ENCODE measurements at places on chromosomes 16 and 17.

- no peak for DNase-seq
These were observed at the start of gene CDH11 for GRCh38 chr16:65121870-65122723. TSS of gene CDH11 (minus strand) at chr16:65122063. CDS start at chr16:65004869, 117,194 bp downstream.

GRCh38 chr16:4401094-4401501 lies 15.3 kb downstream of the CORO7 start:
- no peak for DNase-seq

DNA sequence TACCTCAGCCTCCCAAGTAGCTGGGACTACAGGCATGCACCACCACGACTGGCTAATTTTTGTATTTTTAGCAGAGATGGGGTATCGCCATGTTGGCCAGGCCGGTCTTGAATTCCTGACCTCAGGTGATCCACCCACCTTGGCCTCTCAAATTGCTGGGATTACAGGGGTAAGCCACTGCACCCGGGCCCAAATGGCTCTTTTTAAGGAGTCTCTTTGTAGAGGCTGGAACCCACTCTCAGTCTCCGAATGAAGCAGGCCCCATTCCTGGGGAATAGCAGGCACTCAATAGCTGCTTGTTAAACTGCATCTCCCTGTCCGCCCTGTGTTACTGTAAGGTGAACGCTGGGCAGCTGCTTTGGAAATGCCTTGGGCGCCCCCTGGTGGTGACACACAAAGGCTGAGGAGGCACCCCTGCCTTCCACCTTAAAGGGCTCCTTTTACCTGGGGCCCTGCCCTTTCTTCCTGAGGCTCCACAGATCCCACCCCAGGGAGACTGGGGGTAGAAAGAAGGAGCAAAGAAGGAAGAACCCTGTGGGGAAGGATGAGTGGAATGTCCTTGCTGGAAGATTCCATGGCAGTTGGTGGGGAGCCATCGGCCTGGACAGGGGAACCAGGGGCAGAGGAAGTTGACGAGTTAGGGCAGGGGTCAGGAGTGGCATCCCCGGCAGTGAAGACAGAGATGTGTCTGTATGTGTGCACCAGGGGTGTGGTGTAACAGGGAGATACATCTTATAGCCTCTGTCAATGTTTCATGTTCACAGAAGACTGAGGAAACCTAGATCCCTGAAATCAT lies 6.1 kb upstream of the SP2 start:
- peak; percentile 89 for DNase-seq

- DNase-seq = no peak
These were observed 117.5 kb downstream of the FTO start for GRCh38 chr16:53821487-53821886.

DNA sequence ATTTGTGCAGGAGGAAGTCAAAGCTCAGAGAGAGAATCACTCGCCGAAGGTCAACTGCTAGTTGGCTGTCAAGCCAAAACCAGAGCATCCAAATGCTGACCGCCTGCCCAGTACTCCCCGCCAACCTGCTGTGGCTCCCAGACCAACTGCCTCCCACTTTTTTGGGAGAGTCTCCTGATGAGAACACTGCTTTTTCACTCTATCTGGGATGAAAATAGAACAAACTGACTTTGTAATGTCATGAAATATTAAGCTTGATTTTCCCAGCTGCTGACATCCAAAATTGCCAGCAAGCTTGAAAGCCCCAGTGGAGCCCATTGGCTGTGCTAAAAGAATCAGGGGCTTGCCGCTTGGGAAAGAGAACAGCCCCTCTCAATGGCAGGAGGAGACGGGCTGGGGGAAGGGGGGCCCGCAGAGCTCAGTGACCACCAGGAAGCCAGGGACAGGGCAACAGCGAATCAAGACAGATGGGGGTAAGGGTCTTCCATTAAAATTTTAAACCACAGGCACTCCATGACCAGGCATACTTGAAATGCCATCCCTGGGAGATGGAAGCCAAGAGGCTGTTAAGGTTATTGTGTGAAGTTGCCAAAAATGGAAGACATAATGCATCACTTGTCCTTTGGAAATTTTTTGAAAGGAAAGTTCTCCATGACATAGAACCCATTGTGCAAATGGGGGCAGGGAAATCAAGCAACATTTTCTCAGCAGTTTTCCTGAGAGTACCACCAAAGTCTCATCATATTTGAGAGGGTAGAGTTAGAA lies 125.7 kb upstream of the CDH5 start:
- DNase-seq = no peak

- DNase-seq = peak; percentile 80
These were observed at the start of gene SMIM5 for GRCh38 chr17:75632863-75633485. TSS of gene SMIM5 (plus strand) at chr17:75633434. CDS start at chr17:75640202, 6,768 bp downstream.

- DNase-seq = no peak
These were observed 27.8 kb downstream of the BAHCC1 start for GRCh38 chr17:81422776-81423697.

- DNase-seq = no peak
These were observed 14.5 kb downstream of the ZFPM1 start for GRCh38 chr16:88467541-88467944.

DNA sequence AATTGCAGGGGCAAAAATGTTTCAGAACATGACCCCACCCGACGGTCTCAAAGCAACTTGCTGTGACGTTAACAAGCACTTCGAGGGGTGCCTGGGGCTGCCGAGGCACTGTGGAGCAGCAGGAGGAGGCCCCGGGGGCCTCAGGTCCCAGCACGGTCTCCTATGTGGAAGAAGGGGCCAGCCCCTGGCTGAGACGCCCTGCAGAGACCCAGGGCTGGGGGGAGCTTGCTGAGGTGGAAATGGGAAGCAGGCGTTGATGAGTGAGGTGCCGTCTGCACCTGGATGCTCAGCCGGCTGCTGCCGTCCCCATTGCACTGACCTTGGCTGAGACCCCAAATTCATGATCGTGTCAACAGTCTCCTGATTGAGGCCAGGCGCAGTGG lies 46.5 kb downstream of the NT5M start:
- DNase-seq = no peak

- no peak for DNase-seq
These were observed 36.2 kb upstream of the MAP3K14 start for GRCh38 chr17:45353043-45353442.

DNA sequence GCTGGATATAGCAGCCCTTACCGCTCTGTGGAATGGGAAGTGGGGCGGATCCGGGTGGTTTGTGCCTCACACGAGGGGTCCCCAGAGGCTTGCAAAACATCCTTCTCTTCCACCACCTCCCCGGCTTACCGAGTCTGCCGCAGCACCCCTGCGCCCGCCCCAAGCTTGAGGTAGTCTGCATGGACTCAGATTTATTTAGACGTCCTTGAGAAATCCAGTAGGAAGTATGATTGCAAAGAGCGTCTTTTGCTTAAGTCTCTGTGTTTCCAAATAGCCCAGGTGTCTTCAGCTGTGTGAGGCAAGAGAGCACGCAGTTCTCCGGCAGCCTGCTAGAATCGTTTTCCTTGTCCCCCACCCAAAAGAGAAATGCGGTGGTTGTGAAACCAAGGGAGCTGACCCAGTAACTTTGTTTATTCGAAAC lies 2.4 kb downstream of the KIAA0513 start:
- no peak for DNase-seq

- DNase-seq = no peak
These were observed 409.7 kb downstream of the SNX29 start for GRCh38 chr16:12386192-12386591.

DNA sequence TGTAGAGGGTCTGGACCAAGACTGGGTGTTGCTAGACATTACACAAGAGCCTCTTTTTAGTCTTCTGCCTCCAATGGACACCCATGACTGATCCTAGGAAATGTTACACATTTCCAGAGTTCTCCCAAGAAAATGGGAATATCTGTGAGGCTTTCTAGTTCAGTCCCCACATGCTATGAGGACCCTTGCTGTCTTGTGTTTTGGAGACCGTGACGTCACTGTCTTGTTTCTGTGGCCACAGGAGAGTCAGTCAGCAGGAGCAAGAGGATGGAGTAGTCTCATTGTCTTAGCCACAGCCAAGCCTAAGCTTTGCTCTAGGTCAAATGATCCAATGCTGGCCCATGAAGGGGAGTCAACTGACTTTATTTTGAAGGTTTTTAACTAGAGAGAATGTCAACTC lies 820.1 kb upstream of the RBFOX1 start:
- no peak for DNase-seq

DNA sequence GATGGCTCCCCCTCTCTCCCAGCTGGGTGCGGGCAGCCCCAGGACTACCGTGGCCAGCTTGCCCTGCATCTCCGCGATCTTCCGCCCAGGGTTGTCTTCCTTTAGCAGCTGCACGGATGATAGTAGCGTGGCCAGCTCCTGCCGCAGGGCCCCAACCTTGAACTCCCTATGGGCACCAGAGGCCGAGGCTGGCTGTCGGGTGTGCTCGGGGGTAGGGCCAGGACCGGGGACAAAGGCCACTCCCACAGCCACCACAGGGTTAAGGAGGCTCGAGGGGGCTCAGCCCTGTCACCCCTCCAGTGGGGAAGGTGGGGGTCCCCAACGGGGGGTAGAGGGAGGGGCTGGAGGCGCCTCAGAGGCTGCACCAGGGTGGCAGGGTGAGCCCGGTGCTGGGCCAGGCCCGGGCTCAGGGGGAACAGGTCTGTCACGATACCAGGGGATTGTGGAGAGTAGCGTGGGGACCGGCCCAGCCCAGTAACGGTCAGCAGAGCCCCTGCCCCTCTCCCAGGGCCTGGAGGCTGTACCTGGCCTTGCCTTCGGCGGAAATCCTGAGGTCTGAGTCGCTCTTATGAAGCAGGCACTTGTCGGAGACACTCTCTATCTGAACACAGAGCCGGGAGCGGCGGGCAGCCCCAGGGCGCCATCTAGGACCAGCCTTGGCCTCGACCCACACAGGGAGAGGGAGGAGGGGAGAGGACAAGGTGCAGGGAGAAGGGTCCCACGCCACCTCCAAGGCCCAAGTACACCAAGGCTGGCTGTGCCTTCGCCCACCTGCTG lies 5.2 kb downstream of the PERCC1 start:
- no peak for DNase-seq

GRCh38 chr17:41547921-41548843 lies 20.1 kb upstream of the KRT19 start:
- DNase-seq = no peak

Data from NCI-H2081 (cell line).